Midbrain (tissue), 1 donor: ENCODE measurements at places on chromosomes 3 and 15.

- no peak for DNase-seq
Observed at GRCh38 chr15:26521130-26521529, 251.7 kb downstream of the GABRB3 start.

GRCh38 chr3:129399895-129400357 lies 28.5 kb downstream of the EFCAB12 start:
- no peak for DNase-seq

GRCh38 chr3:5292512-5292911 lies 105.0 kb downstream of the EDEM1 start:
- DNase-seq, result no peak

- no peak for DNase-seq
Observed at GRCh38 chr3:134477938-134478337, 7.8 kb downstream of the ANAPC13 start.

- DNase-seq, result no peak
Observed at GRCh38 chr15:76134537-76134936, 74.8 kb downstream of the TMEM266 start.

- peak; percentile 41 for DNase-seq
Observed at GRCh38 chr3:49534581-49535441, 19.5 kb upstream of the BSN start.

- DNase-seq, result no peak
Observed at GRCh38 chr3:94159062-94159828, 96.4 kb downstream of the NSUN3 start.

GRCh38 chr3:43370293-43370980 lies 84.1 kb downstream of the SNRK start:
- DNase-seq, result no peak

DNA sequence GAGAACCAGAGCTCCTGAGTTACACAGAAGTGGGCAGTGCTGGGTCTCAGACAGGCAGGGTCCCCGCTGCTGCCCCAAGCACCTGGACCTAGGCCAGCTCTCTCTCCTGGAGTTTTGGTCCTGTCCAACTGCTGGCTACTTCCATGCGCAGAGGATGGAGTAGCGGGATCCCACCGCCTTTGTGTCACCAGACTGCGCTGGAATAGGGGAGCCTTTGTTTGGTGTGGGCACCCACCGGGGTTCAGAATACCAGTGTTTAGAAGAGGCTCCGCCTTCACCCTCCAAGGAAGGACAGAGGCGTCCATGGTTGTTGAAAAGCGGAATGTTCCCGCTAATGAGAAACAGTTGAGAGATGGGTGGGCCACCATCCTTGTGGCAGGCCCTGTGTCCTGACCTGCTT lies 154.4 kb downstream of the DNAJB8 start:
- DNase-seq, result no peak

- no peak for DNase-seq
Observed at GRCh38 chr3:131835906-131836305, 198.9 kb downstream of the CPNE4 start.

GRCh38 chr3:117536006-117536405 lies 826.4 kb downstream of the TUSC7 start:
- no peak for DNase-seq

DNA sequence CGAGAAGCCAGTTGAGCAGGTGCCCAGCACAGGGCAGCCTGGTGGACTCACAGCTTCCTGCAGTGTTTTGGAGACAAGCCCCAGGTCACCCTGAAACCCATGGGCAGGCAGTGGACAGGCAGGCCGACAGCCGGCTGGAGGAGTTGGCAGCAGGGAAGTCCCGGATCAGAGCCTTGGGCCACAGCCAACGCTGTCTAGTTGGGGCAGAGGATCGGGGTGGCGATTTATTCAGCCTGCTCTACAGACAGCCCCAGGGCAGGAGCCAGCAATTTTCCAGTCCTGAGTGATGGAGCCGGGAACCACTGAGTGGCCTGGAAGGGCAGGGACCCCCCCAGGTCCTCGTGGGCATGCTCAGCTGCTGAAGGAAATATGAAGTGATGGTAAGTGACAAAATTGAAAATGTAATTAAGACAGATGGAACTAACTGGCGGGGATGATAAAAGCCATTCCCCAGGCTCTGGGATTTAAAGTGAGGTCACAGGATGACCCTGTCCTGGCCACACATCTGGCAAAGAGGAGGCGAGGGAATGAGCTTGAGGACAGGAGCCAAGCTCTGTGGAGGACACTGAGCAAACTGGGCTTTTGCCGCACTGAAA lies 34.4 kb upstream of the TBC1D21 start:
- peak; percentile 76 for DNase-seq

DNA sequence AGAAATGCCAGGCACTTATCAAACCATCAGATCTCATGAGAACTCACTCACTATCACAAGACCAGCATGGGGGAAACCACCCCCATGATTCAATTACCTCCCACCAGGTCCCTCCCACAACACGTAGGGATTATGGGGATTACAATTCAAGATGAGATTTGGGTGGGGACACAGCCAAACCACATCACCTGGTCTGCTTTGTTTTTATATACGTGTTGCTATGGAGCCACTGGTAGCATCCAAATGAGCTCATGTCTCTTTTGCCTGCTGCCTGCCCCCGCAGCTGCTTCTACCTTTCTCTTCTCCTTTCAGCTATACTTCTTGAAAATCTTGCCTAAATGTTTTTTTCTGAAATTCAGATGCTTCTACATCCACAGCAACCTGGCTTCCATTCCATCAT lies 26.8 kb upstream of the PCOLCE2 start:
- no peak for DNase-seq

- no peak for DNase-seq
Observed at GRCh38 chr3:186998937-186999368, 68.6 kb downstream of the ST6GAL1 start.

- peak; percentile 4 for DNase-seq
Observed at GRCh38 chr3:32448686-32449474, 53.8 kb downstream of the CMTM6 start.

- no peak for DNase-seq
Observed at GRCh38 chr3:189272500-189273119, 100.8 kb downstream of the TPRG1 start.

DNA sequence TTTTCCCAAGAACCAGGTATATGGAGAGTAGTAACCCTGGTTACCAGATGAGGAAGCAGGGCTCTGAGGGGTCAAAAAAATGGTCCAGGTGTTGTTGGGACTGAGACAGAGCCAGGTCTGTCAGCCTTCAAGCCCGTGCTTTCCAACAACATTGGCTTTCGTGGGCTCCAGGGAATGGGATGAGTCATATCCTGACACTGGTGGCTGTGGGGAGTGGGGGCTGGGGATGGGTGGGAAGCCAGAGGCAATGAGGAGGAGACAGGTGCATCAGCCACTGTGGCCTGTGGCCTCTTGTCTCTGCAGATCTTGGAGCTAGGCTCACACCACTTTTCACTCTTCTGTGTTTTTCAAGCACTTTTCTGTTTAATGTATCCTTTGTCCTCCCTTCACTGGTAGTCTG lies 38.2 kb downstream of the CORO2B start:
- no peak for DNase-seq

- DNase-seq, result no peak
Observed at GRCh38 chr3:54983266-54984099, 55.6 kb upstream of the LRTM1 start.

DNA sequence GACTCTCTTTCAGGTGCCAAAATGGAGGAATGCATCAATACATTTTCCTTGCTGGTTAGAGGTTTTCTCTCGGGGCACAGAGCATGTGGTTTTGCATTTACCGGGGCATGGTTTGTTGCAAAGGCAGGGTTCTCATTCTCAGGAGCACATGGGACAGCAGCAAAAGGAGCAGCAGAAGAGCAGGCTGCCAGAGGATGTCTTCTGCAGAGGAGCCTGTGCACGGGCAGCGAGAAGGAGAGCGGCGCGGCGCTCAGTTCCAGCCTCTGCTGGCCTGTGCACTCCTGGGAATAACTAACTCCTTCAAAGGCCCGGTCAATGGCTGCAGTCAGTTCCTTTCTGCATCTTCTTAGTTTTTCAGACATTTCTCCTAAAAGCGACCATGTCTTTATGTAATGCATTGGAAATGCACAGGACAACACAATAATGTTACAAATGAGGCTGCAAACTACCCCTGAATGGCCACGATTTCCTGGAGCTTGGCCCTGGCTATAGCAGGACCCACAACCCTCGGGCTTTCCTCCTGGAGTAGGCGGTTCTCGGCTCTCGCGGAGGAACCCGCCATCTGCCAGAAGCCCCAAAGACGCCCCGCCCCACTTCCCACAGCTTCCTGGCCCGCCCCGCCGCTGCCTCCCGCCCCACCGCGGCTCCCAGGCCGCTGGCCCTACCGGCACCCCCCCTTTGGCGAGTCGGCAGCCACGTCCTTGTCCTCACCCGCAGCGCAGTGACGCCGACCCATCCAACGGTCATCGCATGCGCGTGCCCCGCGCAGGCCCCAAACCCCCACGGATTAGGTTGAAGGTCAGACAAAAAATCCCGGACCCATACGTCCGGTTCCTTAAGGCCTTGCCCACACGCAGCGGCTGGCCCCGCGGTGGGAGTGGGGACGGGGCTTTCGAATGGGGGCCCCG lies at the start of gene C3orf62:
Gene C3orf62, minus strand, starts transcription at position 758 of the 908 bp plus-strand sequence. Its CDS starts 360 bp downstream, at position 398.
- peak; percentile 76 for DNase-seq

DNA sequence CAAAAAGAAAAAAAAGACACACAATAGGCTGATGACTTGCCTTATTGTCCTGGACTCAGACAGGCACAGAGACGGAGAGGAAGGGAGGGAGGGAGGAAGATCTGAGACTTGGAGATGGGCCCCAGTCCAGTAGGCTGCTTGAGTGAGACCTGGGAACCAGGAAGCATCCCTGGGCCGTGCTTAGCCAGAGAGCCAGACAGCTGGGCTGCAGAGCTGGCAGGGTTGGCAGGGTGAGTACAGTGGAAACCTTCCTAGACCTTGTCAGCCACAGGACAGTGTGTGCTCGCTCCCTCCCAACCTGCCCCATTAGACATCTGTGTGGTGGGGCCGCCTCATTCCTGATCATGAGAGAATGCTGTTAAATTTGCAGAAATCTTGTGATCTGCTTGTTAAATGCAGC lies 107.9 kb upstream of the ALDH1A3 start:
- DNase-seq, result no peak

DNA sequence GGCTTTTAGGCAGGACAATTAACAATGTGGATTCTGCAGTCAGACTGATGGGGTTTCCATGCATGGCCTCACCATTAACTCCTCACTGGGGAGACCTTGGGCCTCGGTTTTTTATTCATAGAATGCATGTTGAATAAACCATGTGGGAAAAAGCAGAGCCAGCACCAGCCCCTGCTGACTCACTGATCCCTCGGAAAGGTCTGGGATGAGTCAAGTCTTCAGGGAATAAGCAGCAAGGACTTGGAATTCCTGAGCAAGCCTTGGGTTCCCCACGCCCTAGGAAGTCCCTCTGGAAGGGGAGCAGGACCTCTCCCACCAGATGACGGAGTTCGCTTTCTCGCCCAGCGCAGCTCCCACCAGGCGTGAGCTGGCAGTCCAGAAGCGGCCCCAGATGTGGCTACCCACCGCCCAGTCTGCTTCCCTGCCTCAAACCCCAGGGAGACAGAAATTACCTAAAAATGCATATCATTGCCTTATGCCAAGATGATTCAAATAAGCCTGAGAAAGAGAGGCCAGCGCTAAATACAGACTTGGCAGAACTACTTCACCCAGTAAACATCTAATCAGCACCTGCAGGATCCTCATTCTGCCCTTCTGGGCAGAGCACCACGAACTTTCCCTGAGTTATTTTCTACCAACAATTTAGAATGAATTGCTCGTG lies 45.4 kb downstream of the BTD start:
- no peak for DNase-seq

DNA sequence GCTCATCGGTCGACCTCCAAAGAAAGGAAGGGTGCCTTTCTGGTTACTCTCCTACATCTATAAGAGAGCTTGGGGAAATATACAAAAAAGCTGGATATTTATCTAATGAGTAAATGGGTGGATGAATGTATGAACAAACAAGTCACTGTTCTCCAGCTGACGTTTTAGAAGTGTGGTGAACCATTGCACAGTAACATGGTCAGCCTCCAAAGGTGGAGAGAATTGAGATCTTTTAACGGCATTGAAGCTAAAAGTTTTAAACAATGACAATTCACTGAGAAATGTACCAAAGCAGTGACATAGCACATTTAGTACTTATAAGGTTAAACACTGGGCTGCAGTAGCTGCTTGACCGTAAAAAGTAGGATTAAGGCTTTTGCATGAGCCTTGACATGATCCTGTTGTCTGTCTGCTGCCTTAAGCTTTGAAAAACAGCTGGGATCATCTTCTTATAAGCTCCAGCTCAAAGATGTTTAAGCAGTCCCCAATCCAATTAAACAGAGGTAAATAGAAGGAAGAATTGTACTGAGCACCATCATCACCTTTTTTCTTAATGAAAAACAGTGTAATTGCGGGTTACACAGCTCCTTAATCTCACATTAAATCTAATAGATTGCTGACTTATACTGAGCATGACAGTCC lies 222.9 kb downstream of the WDR72 start:
- DNase-seq, result no peak

GRCh38 chr15:101111570-101112262 lies 140.1 kb downstream of the CHSY1 start:
- no peak for DNase-seq

DNA sequence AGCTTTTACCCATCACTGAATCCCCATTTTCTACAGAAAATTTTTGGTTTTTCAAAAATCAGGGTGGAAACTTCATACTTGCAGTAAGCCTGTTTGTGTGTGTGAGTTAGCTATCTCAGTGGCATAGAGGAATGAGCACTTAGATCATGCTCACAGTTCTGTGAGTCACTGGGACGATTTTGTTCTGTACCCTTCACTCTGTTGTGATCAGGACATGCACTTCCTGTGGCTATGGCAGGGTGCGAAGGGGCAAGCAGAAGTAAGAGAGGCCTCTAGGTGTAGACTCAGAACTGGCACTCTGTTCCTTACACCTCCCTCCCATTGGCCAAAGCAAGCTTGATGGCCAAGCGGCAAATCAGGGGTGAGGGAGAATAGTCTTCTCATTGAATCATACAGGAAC lies 11.6 kb downstream of the NIPA2 start:
- no peak for DNase-seq

DNA sequence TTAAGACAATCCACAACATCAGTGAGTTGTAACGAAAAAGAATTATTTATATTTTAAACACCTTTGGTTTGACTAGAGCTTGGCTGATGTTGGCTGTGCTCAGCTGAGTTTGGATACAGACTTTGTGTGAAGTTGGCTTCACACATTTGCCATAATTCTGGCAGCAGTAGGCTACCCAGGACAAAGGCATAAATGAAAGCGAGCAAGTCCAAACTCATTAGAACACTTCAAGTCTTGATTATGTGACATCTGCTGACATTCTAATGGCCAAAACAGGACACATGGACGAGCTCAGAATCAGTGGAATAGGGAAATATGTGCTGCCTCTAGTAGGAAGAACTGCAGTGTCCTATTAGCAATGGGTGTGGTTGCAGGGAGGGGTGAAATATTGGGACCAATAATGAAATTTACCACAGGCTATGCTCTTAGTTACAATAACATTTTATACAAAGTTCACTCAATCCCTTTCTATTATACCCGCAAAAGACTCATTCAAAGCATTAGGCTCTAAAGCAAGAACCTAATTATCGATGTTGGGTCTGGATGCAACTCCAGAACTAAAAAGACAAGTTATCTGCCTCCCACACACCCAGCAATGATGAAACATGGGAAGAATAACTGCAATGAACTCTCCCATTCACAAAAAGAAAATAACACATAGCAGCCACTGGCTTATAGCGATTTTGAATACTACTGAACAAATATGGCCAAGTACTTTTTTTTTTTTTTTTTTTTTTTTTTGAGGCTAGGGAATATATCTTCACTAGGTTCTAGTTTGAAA lies 493.9 kb upstream of the RASGRP1 start:
- DNase-seq, result no peak

- no peak for DNase-seq
Observed at GRCh38 chr3:37163262-37164015, 10.9 kb downstream of the LRRFIP2 start.
